Activated T-helper 1 cell treated with anti-CD3 and anti-CD28 coated beads, Interleukin-2, amount 50 U/mL, for 16 hours (primary cell): ENCODE measurements at places on chromosomes 1 and 21.
A peak's percentile ranks its signal among the peaks of the same experiment; 100 is the strongest.

DNA sequence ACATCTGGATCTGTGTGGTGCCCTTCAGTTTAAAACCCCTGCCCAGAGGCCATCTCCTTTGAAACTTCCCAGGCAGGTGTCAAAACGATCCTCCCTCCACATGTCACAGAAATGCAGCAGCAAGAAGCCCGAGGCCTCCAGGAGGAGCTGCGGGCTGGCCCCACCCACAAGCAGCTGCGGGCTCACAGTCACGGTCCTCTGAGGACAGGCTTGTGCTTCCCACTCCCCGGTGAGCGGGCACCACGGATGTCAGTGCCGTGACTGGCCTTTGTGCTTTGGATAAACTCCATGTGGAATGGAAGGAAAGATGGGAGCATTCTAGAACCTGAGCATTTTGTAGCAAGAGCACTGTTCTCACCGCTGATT is 65.8 kb downstream of the SIK1 start:
- DNase-seq = no peak

GRCh38 chr1:3441410-3441847 is 13.0 kb upstream of the ARHGEF16 start:
- DNase-seq = no peak

DNA sequence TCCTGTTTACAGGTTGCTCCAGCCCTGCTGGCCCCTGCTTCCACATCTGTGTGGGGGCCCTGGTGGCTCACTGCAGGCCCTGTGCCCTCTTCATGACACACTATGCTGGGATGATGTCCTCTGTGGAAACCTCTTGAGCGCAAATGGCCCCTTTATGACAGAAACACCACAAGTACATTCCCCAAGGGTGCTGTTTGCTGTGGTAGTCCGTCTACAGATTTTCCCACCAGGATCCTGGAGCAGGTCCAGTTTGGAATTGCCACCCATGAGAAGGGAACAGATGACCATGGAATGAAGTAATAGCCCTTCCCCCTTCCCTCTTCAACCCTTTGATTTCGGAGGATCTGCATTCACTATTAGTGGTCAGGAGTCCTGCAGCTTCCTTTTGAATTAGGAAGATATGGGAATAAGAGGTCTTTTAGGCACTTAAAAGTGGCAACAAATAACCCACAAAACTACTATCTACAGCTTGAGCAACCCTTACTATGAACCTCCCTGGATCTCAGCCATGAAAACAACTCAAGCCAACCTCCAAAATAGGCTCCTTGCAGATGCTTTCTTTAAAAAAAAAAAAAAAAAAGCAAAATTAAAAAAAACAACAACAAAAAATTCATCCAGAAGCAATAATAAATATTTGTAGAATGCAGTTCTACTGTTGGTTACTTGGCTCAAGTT is 121.9 kb upstream of the TSPAN2 start:
- no peak for DNase-seq

DNA sequence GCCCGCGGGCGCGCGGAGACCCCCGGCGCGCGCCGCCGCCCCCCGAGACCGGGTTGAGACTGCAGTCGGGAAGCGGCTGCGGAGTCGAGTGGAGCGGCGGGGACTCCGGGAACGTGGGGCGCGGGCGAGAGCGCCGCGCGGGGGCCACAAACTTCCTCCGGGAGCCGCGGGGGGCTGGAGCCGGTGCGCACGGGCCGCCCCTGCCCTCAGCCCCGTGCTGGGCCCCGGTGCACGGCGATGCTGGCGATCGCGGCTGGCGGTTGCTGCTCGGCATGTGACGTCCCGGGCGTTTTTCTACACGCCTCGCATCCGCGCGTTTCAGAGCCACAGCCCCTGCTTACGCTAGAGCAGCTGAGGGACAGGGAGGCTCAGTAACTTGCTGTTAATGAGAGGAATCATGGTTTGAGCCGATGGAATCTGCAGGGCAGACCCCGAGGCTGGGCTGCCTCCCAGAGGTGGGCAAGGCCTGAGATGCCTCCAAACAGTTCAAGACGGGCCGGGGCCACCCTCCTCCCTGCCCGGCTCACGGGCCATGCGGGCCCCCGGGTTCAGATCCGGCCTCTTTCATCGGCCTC is 520 bp downstream of the TMEM201 start:
- peak; percentile 20 for DNase-seq

DNA sequence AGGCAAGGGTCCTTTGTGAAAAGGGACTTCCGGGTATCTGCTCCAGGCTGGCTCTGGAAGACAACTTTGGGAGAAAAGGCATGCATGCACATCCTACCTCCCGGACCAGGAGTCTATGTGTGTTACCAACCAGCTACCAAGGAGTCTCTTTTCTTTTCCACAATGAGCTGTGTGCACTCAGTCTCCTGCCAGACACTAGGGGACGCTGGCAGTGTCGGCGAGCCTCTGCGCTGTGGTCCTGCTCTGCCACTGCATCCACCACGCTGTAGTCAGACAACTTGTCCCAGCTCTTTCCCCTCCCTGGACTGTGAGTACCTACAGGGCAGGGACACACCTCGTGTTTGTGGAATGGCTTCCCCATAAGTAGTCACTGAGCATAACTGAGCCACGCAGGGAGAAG is 5.1 kb upstream of the SSR2 start:
- DNase-seq = no peak

DNA sequence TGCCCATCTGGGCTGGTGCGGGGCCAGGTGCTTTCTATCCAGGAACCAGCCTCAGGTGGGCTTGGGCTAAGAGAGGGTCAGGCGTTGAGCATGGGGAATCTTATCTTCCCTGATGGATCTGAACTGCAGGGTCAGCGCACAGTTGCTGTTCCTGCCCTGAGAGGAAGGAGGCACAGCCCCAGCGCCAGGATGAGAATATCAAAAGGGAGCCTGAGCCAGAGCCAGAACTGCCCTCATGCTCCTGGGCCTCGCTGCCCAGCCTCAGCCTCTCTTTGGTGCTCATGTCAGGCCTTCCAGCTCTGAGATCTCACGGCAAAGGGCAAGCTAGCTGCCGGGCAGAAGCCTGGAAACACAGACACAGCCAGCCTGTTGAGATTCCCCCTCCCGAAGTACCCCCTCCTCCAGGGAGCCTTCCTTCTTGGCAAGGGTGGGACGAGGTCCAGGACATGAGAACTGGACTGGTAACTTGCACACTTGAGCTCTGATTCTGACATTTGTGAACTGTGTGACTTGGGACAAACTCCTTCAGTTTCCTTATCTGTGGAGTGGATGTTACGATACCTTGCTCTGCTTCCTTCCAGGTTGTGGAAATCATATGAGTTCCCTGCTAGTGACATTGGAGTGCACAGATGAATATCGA is 1.2 kb upstream of the LAD1 start:
- no peak for DNase-seq

DNA sequence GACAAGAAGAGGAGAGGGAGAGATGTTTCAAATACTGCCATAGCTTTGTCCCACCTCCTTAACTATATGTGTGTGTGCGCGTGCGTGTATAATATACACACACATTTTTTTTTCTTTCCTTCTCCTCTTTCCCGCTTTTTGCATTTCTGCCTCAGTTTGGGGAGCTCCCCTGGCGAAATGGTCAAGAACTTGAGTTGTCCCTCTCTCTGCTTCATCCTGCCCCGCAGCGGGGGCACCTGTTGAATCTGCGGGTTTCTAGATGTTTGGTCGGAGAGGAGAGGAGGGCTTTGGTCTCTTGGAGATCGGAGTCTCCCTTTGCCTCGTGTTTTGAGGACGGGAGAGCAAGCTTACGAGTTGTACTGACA is 504 bp downstream of the SCCPDH start:
- no peak for DNase-seq

DNA sequence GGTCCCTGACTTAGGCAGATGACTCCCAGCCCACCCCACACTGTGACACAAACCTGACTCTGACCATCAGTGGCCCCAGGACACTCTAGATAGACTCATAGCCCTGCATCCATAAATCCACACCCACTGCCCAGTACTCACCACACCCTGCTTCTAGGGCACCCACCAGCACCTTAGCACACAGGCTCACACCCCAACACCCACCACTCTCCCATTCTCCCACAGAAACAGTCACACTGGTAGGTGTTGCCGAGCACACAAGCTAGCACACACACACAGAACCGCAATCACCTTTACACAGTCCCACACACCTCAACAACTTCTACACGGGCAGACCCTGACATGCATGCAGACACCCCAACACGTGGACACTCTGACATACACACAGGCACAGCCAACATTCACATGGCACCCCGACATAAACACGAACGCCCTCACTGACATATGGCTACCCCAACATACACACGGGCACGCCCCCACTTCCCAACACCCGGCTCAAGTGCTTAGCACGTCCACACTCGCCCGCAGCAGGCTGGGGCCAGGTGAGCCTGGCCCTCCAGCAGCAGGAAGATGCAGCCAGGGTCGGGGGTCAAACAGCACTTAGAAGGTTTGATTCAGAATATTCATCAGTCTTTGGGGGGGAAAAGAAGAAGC is 105.5 kb upstream of the TARDBP start:
- no peak for DNase-seq

DNA sequence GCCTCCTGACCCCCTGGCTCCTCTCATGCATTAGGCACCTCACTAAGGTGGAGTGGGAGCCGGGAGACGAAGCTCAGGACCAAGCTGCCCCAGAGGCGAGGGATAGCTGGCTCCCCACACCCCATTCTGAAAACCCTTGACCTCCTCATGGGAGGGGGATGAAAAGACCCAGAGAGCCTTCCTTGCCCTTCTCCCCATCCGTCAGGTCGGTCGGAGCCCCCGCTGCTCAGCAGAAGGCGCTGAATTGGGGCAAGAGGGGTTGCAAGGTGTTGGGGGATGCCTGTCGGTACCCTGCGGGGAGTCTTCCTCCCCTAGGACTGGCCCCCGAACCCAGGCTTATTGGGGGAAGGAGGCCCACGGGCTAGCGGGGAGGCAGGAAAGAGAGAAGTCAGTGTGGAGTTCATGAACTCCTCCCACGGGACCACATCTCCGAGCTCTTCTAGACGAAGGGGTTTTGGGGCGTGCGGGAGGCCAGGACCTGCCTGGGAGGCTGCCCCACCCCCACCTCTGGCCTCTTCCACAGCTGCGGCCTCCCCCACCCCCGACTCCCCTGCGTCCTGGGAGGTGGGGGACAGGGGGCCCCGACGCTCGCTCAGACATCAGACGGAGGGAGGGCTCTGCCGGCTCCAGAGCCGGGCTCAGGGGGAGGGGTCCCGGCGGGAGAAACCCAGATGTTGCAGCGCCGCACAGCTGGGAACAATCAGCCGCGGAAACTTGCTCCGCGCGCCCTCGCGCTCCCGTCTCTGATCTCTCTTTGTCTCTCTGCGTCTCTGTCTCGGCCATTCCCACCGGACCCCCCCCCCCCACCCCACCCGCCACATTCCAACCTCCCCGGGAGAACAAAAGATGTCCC is 719 bp downstream of the MFAP2 start:
- no peak for DNase-seq

DNA sequence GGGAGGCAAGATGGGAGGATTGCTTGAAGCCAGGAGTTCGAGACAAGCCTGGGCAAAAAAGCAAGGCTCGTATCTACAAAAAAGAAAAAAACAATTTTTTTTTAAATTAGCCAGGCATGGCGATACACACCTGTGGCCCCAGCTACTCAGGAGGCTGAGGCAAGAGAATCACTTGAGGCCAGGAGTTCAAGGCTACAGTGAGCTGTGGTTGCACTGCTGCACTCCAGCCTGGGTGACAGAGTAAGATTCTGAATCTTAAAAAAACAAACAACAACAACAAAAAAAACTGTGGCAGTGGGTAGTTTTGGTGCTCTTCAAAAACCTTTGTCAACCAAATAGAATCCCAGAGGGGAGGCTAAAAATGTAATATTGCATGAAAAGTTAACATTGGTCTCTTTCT is 734 bp downstream of the PTPN22 start:
- no peak for DNase-seq

- DNase-seq = no peak
Observed at GRCh38 chr1:198199105-198199504, 42.3 kb downstream of the NEK7 start.

- DNase-seq = no peak
Observed at GRCh38 chr1:106393046-106393445, 663.4 kb upstream of the PRMT6 start.

GRCh38 chr1:53410100-53410541 is 49.1 kb upstream of the DMRTB1 start:
- DNase-seq = no peak

- DNase-seq = no peak
Observed at GRCh38 chr1:54109129-54110090, 43.4 kb downstream of the CDCP2 start.

GRCh38 chr1:109502364-109502851 is 7.1 kb downstream of the AMIGO1 start:
- DNase-seq = no peak

GRCh38 chr1:201016211-201016651 is 7.3 kb downstream of the KIF21B start:
- no peak for DNase-seq
